ENCODE measurements at places on chromosomes 3 and 15. TPM values are rescaled to one million over a fixed set of nuclear protein-coding genes. Genes with fewer than 3 reads are reported as not detected.

CCR3 gene
- total RNA-seq: not detected

SEMA6D gene
- 1.7 TPM for total RNA-seq

EPHA6 gene
- total RNA-seq: not detected

KBTBD13 gene
- total RNA-seq: not detected

TLR9 gene
- not detected for total RNA-seq

ATP13A5 gene
- total RNA-seq: not detected

TERC gene
- total RNA-seq: 246 TPM

SAMMSON gene
- total RNA-seq: not detected

LYZL4 gene
- not detected for total RNA-seq

LRRIQ4 gene
- total RNA-seq: 0.41 TPM

KCTD6 gene
- 6.5 TPM for total RNA-seq

IQCF5 gene
- not detected for total RNA-seq

LTF gene
- total RNA-seq: not detected

STRIT1 gene
- total RNA-seq: not detected

CNTN4 gene
- total RNA-seq: 16.5 TPM

GPR156 gene
- 1.1 TPM for total RNA-seq

TP63 gene
- 0.13 TPM for total RNA-seq

AP3B2 gene
- 0.54 TPM for total RNA-seq

SLC22A13 gene
- 0.34 TPM for total RNA-seq

SEMA5B gene
- 0.21 TPM for total RNA-seq

STAB1 gene
- total RNA-seq: 1.1 TPM

CCRL2 gene
- total RNA-seq: 0.48 TPM

UROC1 gene
- total RNA-seq: not detected

OCA2 gene
- under 0.01 TPM for total RNA-seq

DGKG gene
- 0.04 TPM for total RNA-seq

GOLGA8Q gene
- 0.88 TPM for total RNA-seq

ADAMTS9 gene
- total RNA-seq: 217 TPM
